ENCODE measurements at places on chromosomes 11 and 22. TPM values are rescaled to one million over a fixed set of nuclear protein-coding genes. Genes with fewer than 3 reads are reported as not detected.

The HPX gene
- 0.67 TPM for total RNA-seq

The THY1 gene
- total RNA-seq = 0.65 TPM

The CCDC87 gene
- total RNA-seq = 0.65 TPM

The INSC gene
- total RNA-seq = not detected

The TESMIN gene
- 7.5 TPM for total RNA-seq

The AKIP1 gene
- total RNA-seq = 23.7 TPM

The CACNA1I gene
- not detected for total RNA-seq

The OR52E8 gene
- total RNA-seq = not detected

The INPP5J gene
- 0.33 TPM for total RNA-seq

The AGBL2 gene
- total RNA-seq = 3.6 TPM

The PKDREJ gene
- not detected for total RNA-seq

The F2 gene
- not detected for total RNA-seq

The EEF1G gene
- total RNA-seq = 1,362 TPM

The SHANK3 gene
- 43.8 TPM for total RNA-seq

The OR4D10 gene
- not detected for total RNA-seq

The OR4D5 gene
- not detected for total RNA-seq

The KCNJ11 gene
- 0.19 TPM for total RNA-seq

The SAA2 gene
- total RNA-seq = not detected

The RCOR2 gene
- 0.29 TPM for total RNA-seq

The OR10A4 gene
- total RNA-seq = not detected

The KRTAP5-9 gene
- not detected for total RNA-seq

The APOL5 gene
- total RNA-seq = not detected

The DGAT2 gene
- total RNA-seq = 1.3 TPM

The SMDT1 gene
- 5.0 TPM for total RNA-seq

The OSM gene
- total RNA-seq = not detected

The CARD18 gene
- total RNA-seq = not detected

The SCUBE1 gene
- 0.98 TPM for total RNA-seq

The PANX3 gene
- not detected for total RNA-seq

The MN1 gene
- 4.0 TPM for total RNA-seq

The MISFA gene
- 2.9 TPM for total RNA-seq

The KCNQ1 gene
- total RNA-seq = not detected

The HTR3B gene
- not detected for total RNA-seq

The SAA1 gene
- total RNA-seq = not detected

The TECTA gene
- 0.33 TPM for total RNA-seq

The ADAMTS15 gene
- 2.3 TPM for total RNA-seq

The SLC16A8 gene
- total RNA-seq = not detected

The EHF gene
- total RNA-seq = not detected

The KLHL35 gene
- total RNA-seq = 2.0 TPM

The NPAS4 gene
- total RNA-seq = not detected

The SHISA8 gene
- not detected for total RNA-seq

The IFTAP gene
- 34.3 TPM for total RNA-seq

The EMID1 gene
- total RNA-seq = under 0.01 TPM

The NAALAD2 gene
- 0.29 TPM for total RNA-seq

The PLEKHB1 gene
- total RNA-seq = not detected

The PARVA gene
- total RNA-seq = 55.5 TPM

The PRODH gene
- not detected for total RNA-seq

The IGSF22 gene
- total RNA-seq = not detected
